ENCODE measurements at places on chromosomes 11 and 22.
A peak's percentile ranks its signal among the peaks of the same experiment; 100 is the strongest.

- DNase-seq = no peak
Observed at GRCh38 chr22:18063306-18063705, 14.5 kb upstream of the PEX26 start.

- DNase-seq = no peak
Observed at GRCh38 chr11:65842144-65842543, 8.4 kb downstream of the SNX32 start.

- DNase-seq = no peak
Observed at GRCh38 chr22:24498824-24499223, 3.7 kb downstream of the UPB1 start.

GRCh38 chr11:124953753-124954589 is at the start of gene CCDC15:
TSS of gene CCDC15 (plus strand) at chr11:124954202. CDS start at chr11:124954733, 531 bp downstream.
- peak; percentile 94 for DNase-seq

DNA sequence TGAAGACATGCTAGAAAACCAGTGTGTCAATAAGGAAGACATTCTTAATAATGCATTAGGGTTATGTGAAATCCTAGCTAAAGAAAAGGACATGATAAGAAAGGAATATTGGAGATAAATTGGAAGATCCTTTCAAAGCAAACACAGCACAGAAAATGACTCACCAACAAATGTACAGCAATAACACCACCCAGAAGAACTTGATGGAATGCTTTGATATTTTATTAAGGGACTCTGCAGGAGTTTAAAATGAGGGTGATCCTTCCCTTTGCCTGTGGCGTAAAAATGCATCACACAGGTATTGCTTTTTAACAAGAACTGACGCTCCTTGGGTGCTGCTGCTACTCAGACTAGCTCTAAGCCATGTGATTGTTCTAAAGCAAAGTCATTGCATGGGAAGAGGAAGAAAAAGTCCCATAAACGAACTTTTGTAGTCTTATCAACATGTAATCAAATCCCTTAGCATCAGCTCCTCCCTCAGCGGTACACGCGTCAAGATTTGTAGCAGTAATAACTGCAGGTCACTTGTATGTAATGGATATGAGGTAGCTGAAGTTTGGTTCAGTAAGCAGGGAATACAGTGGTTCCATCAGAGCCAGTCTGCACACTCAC is 48.4 kb upstream of the EED start:
- DNase-seq = no peak

- DNase-seq = no peak
Observed at GRCh38 chr11:119571311-119571710, 148.3 kb upstream of the THY1 start.

- DNase-seq = no peak
Observed at GRCh38 chr11:101032991-101033390, 96.6 kb downstream of the PGR start.

GRCh38 chr22:25569983-25570382 is 5.5 kb downstream of the GRK3 start:
- no peak for DNase-seq

GRCh38 chr22:34841331-34841771 is 224.6 kb upstream of the ISX start:
- no peak for DNase-seq

GRCh38 chr22:38016182-38017151 is 32.1 kb upstream of the SOX10 start:
- no peak for DNase-seq

DNA sequence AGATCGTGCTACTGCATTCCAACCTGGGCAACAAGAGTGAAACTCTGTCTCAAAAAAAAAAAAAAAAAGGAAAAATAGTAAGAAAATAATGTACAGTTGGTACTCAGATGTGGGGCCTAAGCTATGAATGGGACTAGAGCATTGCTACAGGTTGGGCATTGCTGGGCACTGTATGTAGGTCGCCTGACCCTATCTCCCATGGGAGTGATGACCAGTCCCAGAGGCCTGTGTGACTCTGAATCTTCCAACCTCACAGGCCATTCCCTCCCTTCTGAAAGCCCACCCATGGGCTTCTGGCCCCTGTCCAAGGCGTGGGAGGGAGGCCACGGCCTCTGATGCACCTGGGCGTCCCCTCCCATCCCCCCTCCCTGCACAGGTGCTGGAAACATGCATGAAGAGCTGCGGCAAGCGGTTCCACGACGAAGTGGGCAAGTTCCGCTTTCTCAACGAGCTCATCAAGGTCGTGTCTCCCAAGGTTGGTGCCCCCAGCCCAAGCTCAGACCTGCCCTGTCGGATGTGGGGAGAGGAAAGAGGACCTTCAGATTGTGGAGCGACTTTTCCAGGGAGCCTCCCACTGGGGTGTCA is 9.5 kb downstream of the GGA1 start:
- DNase-seq = no peak

DNA sequence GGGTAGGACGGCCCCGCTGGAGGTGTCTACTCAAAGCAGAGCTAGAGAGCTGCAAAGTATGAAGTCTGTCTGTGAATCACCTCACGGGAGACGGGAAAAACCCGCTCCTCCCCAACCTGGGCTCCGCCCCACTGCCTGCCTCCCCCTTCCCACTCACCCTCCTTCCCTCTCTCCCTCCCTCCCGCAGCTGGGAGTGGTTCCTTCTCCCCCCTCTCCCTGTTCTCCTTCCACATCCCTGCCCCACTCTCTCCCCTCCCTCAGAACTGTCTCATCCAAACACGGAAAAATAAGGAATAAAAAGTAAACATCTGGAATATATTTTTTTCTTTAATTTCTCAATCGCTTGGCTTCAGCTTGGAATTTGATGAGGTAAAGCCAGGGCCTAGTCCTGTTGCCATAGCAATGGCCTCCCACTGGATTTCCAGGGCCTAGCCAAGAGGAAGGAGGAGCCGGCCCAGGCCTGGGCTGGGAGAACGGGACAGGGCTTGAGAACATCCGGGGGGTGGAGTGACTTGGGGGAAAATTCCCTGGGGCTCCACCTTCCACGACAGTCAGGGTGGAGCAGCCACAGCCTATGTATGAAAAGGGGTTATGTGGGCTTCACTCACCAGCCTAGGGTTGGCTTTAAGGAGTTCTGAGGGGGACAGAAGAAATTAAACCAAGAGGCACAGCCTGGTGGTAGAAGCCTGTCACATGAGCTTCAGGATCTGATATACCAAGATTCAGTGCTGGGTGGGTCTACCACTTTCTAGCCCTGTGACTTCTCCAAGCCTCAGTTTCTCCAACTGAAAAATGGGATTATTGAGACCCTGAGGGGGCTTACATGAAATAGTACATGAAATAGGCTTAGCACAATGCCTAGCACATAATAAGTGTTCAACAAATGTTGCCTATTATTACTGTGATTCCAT is 2.2 kb downstream of the TNKS1BP1 start:
- DNase-seq = no peak

- DNase-seq = no peak
Observed at GRCh38 chr11:3022300-3022967, 30.3 kb upstream of the NAP1L4 start.

DNA sequence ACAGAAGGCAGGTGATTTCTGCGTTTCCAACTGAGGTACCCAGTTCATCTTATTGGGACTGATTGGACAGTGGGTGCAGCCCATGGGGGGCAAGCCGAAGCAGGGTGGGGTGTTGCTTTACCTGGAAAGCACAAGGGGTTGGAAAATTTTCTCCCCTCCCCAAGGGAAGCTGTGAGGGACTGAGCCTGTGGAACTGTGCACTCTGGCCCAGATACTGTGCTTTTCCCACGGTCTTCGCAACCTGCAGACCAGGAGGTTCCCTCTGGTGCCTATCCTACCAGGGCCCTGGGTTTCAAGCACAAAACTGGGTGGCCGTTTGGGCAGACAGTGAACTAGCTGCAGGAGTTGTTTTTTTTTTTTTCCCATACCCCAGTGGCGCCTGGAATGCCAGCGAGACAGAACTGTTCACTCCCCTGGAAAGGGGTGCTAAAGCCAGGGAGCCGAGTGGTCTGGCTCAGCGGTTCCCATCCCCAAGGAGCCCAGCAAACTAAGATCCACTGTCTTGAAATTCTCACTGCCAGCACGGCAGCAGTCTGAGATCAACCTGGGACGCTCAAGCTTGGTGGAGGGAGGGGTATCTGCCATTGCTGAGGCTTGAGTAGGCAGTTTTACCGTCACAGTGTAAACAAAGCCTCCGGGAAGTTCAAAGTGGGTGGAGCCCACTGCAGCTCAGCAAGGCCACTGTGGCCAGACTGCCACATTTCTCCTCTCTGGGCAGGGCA is 97.2 kb downstream of the JRKL start:
- no peak for DNase-seq

GRCh38 chr11:61279934-61280659 is 15.0 kb downstream of the VWCE start:
- no peak for DNase-seq

DNA sequence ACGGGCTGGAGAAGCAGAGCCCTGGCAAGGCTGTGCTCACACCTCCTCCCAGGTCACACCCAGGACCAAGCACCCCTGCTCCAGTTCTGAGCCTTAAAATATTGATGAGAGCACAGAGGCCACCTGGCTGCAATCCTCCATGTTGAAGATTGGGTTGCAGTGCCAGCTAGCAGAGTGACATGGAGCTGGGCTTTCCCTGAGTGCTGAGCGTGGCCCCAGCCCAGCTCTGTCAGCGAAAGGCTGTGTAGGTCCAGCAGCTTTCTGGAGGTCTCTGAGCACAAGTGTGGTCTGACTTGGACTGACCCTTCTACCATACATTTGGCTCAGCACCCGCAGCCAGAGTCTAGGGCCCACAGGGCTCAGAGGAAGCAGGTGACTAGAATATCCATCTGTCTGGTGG is 4.0 kb upstream of the CHKA start:
- no peak for DNase-seq

DNA sequence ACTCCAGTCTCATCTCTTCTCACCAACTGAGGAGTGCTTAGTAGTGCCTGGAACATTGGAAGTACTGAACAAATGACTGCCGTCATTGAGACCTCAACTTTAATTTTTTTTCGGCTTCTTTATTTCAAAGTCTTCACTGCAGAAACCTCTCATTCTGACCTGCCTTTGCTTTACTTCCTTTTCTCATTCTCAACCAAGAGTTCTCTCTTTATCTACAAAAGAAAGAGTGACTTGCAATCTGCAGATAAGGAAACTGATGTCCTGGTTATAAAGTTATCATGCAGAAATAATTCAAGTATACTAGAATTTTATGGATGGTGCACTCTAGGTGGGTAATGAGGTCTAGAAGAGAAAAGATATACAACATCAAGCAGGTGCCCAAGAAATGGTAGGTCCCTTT is 1.2 kb upstream of the EED start:
- no peak for DNase-seq

- DNase-seq = no peak
Observed at GRCh38 chr22:50657925-50658324, 14.7 kb upstream of the SHANK3 start.

GRCh38 chr11:93743291-93743690 is 1.8 kb downstream of the C11orf54 start:
- DNase-seq = no peak

GRCh38 chr22:28819253-28820096 is 19.1 kb upstream of the XBP1 start:
- no peak for DNase-seq

- no peak for DNase-seq
Observed at GRCh38 chr11:128840783-128841182, 26.3 kb downstream of the KCNJ1 start.

DNA sequence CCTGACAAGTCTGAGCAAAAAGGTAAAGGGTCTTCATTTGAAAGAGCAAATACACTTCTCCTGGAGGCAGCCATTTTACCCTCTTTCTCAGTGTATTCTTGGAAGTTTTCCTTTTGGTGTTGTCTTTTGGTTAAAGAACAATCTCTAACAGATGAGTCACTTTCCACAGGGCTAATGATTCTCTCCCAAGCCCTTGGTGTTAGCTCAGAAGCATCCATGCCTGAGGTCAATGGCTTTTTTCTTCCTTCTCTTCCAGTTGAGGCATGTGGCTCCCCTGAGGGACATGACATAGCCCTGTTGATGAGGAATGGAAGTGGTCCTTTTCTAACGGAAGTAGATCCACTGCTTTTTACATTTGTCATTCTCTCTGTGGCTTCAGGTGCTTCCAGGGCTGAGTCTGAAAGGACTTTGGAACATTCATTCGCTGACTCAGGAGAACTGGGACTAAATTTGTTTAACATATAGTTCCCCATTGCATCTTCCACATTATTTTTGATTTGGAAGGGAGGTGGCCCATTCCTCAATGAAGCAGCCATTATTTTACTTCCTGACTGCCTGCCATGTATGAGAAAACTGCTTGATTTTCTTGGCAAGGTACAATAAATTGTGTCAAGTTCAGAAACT is 13.8 kb upstream of the POGLUT3 start:
- no peak for DNase-seq

DNA sequence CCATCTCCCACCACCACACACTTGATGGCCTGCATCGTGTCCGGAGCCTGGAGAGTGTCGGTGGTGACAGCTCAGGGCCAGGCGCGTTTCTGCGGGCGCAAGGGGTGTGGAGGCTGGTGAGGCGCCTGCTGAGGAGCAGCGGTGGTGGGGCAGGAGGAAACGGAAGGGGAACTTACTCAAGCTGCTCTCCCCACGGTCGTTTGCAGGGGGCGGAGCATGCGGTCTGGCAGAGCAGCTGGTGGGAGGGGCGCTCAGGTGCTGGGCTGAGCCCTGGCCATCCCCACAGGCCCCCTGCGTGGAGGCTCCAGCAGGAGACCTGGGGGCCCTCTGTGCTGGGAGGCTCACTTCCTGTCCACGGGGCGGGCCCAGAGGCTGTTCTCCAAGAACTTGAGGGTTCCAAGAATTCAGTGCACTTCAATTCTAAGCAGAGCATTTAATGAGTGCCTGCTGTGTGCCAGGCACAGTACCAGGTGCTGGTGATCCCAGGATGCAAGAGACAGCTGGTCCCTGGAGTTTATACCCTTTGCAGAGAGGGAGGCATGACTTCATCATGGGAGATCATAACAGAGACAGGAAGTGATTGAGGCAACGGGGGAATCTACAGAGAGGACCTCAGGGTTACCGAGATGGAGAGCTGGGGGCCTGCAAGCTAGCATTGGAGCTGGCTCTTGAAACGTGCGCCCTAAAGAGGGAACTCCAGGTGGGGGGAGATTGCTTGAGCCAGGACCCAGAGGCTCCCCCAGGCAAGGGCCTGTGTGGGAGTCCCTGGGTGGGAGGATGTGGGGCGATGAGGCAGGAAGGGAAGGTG is at the start of gene RAC2:
Gene RAC2 (minus strand): TSS at position 156 of the 808 bp plus-strand sequence. CDS start 121 bp downstream, at position 35.
- DNase-seq = peak; percentile 92

DNA sequence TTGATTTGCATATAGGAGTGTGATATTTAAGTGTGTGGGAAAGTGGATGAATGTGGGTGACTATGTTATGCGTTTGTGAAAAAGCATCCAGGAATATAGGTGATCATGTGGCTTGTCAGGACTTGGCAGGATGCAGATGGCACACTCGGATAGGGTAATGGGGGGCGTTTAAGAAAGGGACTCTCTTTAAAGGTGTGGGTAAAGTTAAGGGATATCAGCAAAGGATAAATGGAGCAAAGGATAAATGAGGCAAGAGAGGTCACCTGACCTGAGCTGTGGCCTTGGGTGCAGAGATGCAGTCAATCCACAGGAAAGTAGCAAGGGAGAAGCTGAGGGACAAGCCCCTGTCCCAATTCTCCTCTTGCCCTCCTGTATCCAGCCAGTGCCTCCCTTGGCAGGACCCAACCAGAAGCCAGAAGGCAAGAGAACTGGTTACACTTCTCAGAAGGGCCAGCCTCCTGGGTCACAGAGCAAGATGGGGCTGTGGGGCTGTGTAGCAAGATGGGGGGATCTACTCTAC is 47.5 kb upstream of the GRAMD1B start:
- no peak for DNase-seq

All from activated CD8-positive, alpha-beta memory T cell treated with anti-CD3 and anti-CD28 coated beads, Interleukin-2, amount 50 U/mL, for 4 hours (primary cell).